ENCODE measurements at places on chromosomes 7 and 10.

GRCh38 chr10:66811211-66811610, 114.6 kb upstream of the LRRTM3 start:
- DNase-seq = no peak

- no peak for DNase-seq
Observed at GRCh38 chr7:142897691-142898090, 12.1 kb upstream of the TRPV6 start.

- no peak for DNase-seq
Observed at GRCh38 chr10:123634221-123634620, 31.9 kb upstream of the GPR26 start.

GRCh38 chr7:100865938-100866728, 1.1 kb upstream of the TRIP6 start:
- DNase-seq = peak; percentile 39

GRCh38 chr7:151461942-151462230, 21.9 kb upstream of the CRYGN start:
- DNase-seq = no peak

DNA sequence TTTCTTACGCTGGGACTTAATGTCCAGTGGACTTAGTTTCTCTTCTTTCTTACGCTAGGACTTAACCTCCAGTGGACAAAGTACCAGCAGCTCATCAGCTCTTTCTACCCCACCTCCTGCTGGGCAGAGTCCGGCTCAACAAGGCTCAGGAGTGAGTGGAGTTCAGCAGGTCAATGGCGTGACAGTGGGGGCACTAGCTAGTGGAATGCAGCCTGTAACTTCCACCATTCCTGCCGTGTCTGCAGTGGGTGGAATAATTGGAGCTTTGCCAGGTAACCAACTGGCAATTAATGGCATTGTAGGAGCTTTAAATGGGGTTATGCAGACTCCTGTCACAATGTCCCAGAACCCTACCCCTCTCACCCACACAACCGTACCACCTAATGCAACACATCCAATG, 199.7 kb downstream of the MLLT10 start:
- DNase-seq = no peak

DNA sequence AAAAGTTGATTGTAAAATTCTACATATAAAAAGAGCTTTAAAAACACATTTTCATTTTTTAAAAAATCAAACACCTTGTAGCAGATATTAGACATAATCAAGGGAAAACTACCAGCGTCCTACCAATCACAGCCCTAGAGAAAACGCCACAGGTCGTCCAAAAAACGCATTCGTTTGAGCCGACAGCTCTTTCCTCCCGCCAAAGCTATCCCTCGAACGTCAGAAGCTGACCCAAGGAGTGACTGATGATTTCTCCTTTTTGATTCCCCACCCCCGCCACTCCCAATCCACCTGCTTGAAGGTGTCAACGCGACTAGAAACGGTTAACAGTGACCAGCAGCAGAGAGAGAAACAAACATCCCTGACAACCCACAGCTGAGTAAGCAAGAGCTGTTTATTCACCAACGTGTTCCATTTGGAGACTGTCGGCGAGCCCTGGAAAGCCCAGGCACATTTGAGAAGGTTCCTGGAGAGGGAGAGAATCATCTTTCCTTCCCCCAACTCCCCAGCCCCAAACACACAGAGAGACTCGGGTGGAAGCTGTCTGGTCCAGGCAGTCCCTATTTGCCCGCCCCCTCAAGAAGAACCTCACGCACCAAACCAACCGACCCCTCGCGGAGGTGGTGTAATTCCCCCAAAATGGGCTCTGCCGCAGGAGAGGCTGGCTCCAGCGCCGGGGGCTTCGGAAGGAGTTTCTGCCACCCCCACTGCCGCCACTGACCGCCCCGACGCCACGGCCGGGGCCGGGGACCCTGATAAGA, 622 bp downstream of the CPEB3 start:
- DNase-seq = peak; percentile 12

DNA sequence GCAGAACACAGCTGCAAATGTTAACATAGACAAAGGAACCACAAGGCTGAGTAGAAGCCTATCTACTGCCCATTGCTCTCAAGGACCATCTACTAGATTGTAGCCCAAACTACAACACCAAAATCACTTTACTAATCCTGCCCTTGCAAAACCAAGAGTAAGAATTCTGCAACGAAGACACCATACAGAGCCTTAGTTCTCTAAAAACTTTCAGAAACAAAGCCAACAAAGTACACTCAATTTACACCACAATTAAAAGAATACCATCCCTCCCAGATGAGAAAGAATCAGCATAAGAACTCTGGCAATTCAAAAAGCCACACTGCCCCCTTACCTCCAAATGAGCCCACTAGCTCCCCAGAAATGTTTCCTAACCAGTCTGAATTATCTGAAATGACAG, 294.3 kb downstream of the CTNNA3 start:
- no peak for DNase-seq

- DNase-seq = no peak
Observed at GRCh38 chr10:15712883-15713282, 6.8 kb downstream of the ITGA8 start.

DNA sequence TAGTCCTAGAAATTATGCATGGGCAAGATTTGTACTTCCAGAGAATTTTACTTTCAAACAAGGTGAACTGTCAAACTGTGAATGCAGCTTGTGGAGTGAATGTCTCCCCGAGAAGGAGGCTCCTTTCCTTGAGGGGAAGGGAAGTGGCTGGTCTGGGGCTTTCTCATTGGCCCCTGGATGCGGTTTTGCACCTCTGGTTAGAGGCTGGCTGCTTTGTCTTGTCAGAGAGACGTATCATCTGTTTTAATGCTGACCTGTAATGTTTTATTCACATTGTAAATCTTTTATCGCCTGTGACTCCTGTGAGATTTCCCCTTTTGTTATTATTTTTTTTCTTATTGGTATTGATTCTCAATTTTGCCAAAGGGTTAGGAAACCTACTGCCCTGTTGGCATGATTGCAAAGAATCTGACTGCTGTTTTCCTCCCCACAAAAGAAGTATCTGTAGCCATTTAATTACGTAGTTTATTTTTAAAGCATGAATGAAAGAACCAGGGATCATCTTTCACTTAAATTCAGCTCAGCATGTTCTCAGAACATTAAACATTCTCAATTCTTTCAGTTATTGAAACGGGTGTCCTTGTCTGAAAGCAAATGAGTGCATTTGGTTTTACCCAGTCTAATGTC, 238.3 kb upstream of the NFE2L3 start:
- no peak for DNase-seq

GRCh38 chr7:106243893-106244292, 40.9 kb downstream of the NAMPT start:
- DNase-seq = no peak

DNA sequence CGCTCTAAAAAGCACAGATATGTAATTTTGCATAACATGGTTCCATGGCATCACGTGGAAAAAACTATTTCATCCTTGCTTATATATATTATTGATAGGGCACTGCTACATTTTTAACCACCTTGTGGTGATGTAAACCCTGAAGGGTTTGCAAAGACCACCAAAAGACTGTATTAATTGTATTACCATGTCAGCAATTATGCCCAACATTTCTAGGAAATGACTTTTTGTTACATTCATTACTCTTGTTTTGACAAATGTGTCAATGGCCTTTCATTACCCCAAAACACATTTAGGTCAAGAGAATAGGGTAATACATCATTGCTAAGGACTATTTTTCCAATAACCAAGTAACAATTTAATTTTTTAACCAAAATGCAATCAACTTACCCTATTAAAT, 142.2 kb downstream of the NRCAM start:
- no peak for DNase-seq

- no peak for DNase-seq
Observed at GRCh38 chr7:78170815-78171214, 372.2 kb downstream of the PHTF2 start.

GRCh38 chr10:131513445-131513844, 201.9 kb upstream of the TCERG1L start:
- no peak for DNase-seq

GRCh38 chr10:77139252-77140160, 498.1 kb downstream of the KCNMA1 start:
- no peak for DNase-seq

GRCh38 chr7:157233677-157234076, 95.0 kb downstream of the UBE3C start:
- DNase-seq = no peak

DNA sequence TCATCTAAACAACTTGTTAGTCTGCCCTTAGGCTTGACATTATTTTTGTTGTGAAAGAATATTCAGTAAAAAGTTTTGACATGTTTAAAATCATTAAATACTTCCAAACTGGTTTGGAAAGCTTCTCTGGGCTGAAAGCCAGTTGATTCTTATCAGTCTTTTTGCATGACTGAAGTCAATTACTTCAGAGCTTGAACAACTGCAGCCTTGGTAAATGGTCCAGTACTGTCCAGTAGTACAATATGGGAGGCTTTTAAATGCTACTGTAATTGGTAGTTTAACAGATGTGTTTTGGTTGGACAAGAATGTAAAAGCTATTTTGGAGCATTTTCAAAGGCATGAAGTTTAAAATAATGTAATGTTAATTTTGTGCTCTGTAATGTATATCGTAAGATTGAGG, 103.4 kb downstream of the SDK1 start:
- no peak for DNase-seq

- no peak for DNase-seq
Observed at GRCh38 chr7:1669954-1670893, at the start of gene ELFN1. TSS of gene ELFN1 (plus strand) at chr7:1670277. CDS start at chr7:1744597, 74,320 bp downstream.

DNA sequence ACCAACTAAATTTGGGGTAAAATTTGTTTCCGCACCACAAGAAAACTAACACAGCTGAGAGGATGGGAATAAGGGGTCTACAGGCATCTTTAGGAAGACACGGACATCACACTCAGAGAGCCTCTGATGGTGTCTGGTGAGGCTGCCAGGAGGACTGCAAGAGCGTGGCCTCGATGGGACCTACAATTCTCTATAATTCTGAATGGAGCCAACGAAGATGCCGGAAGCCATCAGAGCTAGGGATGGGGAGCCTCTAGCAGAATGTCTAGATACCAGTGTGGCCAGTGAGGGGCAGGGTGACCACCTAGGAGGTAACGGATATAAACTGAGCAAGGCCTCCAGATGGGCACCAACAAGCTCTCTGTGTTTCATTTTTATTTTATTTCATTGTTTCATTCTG, 7.5 kb downstream of the GRID1 start:
- DNase-seq = no peak

GRCh38 chr10:50394832-50395231, 143.5 kb upstream of the ASAH2 start:
- no peak for DNase-seq

DNA sequence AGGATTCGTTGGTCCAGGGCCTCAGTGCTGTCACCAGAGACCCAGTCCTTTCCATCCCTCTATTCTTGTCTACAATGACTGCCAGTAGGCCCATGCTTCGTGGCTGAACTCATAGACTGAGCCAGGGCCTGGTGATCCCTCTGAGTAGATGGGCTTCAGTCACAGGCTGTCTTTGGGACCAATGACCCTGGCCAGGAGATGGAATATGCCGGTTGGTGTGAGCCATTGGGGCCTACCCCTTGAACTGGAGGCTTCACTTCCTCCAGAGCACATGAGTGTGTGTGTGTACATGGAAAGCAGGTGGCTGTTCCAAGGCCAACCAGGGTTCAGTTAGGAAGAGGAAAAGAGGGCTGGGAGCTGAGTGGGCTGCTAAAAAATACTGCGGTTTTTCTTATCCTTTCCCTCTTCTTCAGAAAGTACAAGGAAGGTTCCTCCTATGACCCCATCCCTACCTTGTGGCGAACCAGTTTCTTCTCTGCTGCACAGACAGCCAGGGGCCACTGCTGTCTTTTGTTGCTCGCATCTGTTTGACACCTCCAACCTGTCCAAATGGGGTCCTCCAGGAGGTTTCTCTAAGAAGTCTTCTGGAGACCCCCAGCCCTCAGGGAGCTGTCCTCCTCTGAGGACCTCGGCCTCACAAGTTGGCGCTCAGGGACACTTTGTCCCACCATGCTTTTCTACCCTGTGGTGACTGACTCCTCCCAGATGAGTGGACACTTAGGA, 36.6 kb downstream of the ADRA2A start:
- no peak for DNase-seq

- no peak for DNase-seq
Observed at GRCh38 chr7:72101444-72101843, 310.7 kb downstream of the CALN1 start.

DNA sequence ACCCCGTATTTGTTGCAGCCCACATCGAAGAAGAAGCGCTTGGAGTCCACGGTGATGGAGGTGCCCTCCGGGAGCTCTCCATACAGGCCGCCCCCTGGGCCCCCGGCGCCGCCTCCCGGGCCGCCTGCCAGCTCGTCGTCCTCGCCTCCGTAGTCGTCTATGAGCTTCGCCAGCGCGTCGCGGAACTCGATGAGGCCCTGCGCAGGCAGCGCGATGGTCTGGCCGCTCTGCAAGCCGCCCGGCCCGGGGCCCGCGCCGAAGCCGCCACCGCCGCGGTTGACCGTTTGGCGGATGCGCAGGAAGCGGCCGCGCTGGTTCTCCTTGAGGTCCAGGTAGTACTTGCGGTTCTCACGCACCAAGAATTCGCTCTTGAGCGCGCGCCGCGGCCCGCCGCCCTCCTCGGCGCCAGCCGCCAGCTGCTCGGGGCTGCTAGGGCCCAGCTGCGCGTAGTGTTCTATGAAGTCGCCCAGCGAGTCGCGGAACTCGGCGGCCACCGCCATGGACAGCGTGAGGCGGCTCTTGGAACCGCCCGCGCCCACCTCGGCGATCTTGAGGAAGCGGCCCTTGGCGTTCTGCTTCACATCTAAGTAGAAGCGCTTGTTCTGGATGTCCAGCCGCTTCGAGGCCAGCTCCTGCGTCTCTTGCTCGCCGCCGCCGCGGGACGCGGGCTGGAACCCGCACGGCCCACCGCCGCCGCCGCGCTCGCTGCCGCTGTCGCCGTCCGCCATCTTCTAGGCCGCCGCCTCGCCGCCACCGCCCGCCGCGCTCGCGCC, 523 bp downstream of the PURB start:
- no peak for DNase-seq

DNA sequence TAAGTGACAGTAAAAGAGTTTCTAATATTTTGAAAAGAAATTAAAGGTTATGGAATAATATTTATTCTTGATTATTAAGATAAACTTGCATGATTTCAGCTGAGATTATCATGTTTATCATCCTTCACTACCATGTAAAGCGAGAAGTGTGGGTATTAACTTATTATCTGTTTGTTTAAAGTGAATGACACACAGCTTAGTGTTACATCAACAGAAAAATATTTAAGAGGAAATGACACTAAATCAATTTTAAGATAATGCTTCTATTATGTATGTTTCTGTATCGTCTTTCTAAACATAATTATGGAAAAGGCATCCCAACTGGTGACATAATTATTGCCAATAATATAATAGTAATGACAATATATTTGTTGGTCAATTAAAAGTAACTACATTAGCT, 213.1 kb downstream of the PCDH15 start:
- DNase-seq = no peak
